Suprapubic skin (tissue), 4 donors: ENCODE measurements at places on chromosomes 11 and 22.

DNA sequence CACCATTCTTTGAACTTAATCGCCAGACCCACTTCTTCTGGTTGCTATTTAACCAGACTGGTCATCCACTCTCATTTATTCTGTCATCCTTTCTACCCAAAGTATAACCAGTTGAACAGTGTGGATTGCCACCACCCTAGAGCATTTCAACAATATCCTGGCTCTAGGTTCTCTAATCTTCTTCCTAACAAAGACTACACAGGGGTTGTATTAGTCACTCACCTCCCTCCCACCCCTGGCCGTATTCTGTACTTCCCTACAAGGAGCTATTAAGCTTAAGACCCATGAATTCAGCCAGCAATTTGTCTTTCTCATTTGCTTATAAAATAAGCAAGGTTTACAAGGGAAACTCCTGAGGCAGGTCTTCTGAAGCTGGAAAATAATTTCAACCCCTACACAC lies 46.9 kb upstream of the CEP126 start:
- H3K36me3 ChIP-seq, result no peaks in the 10 kb centered on the region
- H3K27ac ChIP-seq, result no peak overlapping the region
- no peak for DNase-seq
- H3K4me3 ChIP-seq, result no peak overlapping the region
- no peaks in the 10 kb centered on the region for H3K27me3 ChIP-seq
- no peaks in the 10 kb centered on the region for H3K4me1 ChIP-seq

- H3K27me3 ChIP-seq, result peaks cover 6% of the 10 kb centered on the region
- no peak for DNase-seq
- no peak overlapping the region for H3K4me3 ChIP-seq
Observed at GRCh38 chr22:30228509-30229359, 17.8 kb downstream of the LIF start.

DNA sequence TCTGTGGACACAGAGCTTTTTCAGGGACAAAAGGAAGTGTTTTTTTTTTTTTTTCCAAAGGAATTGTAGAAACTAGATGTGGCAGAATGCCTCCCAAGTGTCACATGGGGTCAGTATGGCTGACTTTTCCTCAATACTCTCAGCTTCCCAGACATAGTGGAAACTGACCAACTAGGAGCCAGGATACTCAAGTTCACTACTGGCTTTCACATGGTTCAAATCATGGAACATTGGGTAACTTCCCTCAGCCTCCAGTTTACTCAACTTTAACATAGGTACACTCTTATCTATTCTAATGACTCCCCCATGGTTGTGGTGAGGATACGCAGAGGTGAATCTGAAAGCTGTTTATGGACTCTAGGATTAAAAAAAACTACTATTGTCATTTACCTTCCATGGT lies 1.4 kb downstream of the SLC5A1 start:
- no peaks in the 10 kb centered on the region for H3K36me3 ChIP-seq
- peaks cover 9% of the 10 kb centered on the region for H3K27me3 ChIP-seq
- no peak overlapping the region for H3K4me3 ChIP-seq
- H3K27ac ChIP-seq, result peak overlapping the region; percentile 26

DNA sequence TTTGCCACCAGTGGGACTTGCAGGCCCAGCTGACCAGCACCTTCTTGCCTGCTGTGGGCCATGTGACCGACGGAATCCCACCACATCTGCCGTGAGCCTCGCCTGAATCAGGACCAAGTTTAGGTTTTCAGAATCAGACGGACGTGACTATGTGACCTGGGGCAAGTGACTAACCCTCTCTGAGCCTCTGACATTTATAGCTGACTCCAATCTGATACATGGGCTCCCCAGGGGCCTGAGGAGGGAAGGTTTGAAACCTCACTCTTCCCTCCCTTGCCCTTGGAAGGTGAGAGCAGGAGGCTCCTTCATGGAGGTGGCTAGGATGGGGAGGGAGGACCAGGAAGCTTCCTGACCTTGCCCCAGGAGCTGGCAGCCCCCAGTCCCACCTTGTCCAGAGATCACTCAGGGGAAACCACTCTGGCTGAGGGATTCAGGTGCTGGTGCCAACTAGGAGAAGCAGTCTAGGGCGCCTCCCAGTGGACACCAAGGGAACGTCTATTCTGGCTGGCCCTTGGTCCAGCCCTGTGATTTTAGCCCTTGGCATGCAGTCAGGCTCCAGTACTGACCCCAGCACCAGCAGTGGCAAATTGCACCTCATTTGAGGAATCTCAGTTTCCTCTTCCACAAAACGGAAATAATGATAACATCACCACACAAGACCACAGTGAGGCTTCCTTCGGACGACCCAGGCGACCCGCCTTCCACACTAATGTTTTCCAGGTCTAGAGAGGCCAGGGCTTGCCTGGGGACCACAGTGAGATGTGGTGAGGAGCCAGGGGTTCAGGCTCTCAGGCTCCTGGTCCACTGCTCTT lies 47.2 kb upstream of the SYT7 start:
- peak; percentile 76 for DNase-seq
- no peak overlapping the region for H3K4me3 ChIP-seq
- no peak overlapping the region for H3K27ac ChIP-seq
- peaks cover 23% of the 10 kb centered on the region for H3K4me1 ChIP-seq

GRCh38 chr22:36613958-36614357 lies 85.0 kb upstream of the EIF3D start:
- no peaks in the 10 kb centered on the region for H3K4me1 ChIP-seq
- no peak overlapping the region for H3K4me3 ChIP-seq
- peaks cover 72% of the 10 kb centered on the region for H3K27me3 ChIP-seq
- H3K36me3 ChIP-seq, result no peaks in the 10 kb centered on the region
- no peak for DNase-seq

GRCh38 chr22:49553076-49553475 lies 274.6 kb downstream of the BRD1 start:
- no peaks in the 10 kb centered on the region for H3K36me3 ChIP-seq
- no peaks in the 10 kb centered on the region for H3K4me1 ChIP-seq
- H3K27ac ChIP-seq, result no peak overlapping the region
- H3K27me3 ChIP-seq, result peaks cover 61% of the 10 kb centered on the region
- no peak overlapping the region for H3K4me3 ChIP-seq

- H3K4me1 ChIP-seq, result peaks cover 5% of the 10 kb centered on the region
- H3K4me3 ChIP-seq, result no peak overlapping the region
- peak overlapping the region; percentile 68 for H3K27ac ChIP-seq
Observed at GRCh38 chr11:70111269-70112016, 33.3 kb downstream of the ANO1 start.

- H3K27ac ChIP-seq, result no peak overlapping the region
- no peak overlapping the region for H3K4me3 ChIP-seq
- H3K36me3 ChIP-seq, result no peaks in the 10 kb centered on the region
- no peaks in the 10 kb centered on the region for H3K4me1 ChIP-seq
Observed at GRCh38 chr11:85347291-85347690, 279.9 kb downstream of the DLG2 start.

DNA sequence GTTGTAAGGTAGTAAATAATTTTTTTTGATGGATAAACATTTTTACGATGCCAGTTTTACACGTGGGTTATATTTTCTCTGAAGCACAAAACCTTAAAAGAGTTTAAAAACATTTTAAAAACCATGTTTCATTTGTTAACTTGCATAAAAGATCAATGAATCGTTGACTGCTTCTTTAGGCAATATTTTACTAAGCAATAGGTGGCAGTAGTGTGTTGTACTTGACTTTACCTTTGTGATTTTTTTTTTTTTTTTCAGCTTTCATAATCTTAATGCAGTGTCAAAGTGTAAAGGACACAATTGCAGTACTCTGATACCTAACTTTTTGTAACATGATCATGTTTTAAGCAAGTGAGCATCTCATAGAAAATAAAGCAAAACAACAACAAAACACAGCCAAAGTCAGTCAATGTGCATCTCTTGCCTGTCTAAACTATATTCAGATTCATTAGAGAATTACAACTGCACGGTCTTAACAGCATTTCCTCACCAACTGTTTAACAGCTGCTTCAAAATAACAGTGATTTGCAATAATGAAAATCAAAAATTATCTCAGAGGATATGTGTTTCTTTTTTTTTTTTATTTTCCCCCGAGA lies 27.7 kb downstream of the DNAJC24 start:
- no peak overlapping the region for H3K27ac ChIP-seq
- no peaks in the 10 kb centered on the region for H3K4me1 ChIP-seq
- H3K4me3 ChIP-seq, result no peak overlapping the region
- H3K36me3 ChIP-seq, result peaks cover 6% of the 10 kb centered on the region

- H3K4me1 ChIP-seq, result peaks cover 13% of the 10 kb centered on the region
- no peak for DNase-seq
- H3K27ac ChIP-seq, result no peak overlapping the region
- H3K36me3 ChIP-seq, result peaks cover 7% of the 10 kb centered on the region
Observed at GRCh38 chr11:295351-296170, 3.8 kb downstream of the IFITM5 start.

DNA sequence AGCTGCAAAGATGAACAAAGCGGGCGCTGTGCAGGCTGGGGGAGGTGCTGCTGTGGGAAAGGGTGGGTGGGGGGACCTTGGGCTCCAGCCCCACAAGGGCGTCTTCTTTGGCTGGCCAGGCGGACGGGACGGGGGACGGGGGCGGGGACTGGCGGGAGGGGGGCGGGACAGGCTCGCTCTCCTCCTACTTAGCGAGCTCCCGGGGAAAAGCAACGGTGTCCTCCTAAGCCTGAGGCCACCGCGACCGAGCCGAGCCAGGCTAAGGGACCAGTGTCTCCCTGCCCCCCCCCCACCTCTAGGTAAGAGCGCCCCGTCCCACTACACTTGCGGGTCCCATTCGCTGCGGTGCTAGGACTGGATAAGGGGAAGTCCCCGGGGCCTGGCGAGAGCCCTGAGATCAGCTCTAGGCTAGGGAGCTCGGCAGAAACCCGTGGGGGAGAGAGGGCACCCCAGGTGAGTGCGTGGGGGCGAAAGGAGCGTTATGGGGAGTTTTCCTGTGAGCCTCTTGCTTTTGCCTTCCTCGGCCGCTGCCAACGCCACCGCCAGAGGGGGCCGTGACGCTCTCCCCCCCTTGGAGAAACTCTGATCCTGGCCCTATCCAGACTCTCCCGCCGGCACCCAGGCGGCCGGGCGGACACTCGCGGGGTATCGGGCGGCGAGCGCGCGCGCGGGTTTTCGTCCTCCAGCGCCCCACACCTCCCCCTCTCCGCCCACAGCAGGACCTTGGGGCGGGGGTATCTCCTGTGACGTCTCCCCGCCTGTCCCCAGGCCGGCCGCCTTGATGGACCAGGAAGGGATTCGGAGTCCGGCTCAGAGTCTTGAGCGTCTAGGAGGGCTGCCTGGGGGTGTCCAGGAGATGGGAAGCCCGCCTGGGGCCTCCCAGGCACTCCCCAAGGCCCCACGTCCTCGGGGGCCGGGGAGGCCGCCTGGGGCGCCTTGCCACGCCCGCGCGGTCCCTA lies at the start of gene PHLDB1:
Gene PHLDB1 (plus strand): TSS at position 215 of the 959 bp plus-strand sequence. CDS start 6,222 bp downstream, outside the sequence.
- H3K4me3 ChIP-seq, result peak within 1 kb of the TSS; percentile 69
- peak within 1 kb of the TSS; percentile 95 for H3K27ac ChIP-seq
- peaks cover 86% of the 10 kb centered on the region for H3K4me1 ChIP-seq
- no peaks in the 10 kb centered on the region for H3K36me3 ChIP-seq

DNA sequence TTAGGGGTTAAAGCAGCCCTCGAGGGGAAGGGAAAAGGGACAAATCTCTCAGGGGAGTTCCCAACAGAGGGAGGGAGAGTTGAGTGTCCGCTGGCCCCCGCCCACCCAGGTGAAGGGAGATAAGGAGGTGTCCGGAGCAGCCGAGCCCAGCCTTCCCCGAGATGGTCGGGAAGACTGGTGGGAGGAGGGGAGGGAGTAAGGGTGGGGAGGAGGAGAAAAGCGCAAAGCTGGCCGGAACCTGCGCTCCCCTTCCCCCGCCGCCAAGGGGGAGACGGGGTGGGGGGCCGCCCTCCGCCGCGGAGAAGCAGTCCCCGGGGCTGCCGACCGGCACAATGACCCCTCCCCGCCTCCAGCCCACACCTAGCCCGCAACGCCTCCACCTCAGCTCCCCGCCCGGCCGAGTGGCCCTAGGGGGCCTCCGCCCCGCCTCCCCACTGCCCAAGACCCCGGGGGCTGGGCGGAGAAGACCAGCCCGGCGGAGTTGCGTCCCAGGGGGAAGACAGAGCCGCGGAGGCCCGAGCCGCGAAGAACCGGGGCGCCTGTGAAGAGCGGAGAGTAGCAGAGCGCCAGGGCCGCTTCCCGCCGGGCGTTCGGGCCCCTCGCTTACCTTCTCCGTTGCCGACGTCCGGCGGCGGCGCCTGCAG lies 479 bp downstream of the RSF1 start:
- H3K4me1 ChIP-seq, result peaks cover 34% of the 10 kb centered on the region
- H3K27me3 ChIP-seq, result no peaks in the 10 kb centered on the region

DNA sequence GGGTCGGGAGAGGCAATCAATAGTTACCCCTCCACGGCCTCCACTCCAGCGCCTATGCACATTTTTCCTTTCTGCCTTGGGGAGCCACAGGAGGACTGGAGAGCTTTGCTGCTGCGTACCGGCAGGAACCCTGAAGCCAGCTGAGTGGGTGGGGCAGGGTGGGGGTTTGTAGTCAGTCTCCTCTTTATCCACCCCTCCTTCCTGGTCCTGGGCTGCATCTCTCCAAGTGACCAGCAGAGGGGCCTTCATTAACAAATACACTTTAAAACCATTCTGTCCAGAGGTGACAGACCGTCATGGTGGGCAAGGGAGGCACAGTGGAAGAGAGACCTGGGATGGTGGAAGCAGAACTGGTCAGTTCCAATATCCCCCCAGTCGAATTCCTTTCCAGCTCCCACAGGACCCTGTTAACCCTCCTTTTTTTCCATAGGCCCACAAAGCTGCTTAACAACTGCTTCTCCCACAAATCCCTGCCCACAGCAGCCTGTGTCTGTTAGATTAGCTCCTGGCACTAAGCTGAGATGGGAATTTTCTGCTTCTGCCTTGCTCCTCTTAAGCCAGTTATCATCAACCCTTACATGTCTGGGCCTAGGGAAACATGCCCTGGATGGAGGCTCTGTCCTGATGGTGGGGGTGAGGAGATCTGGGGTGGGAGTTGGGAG lies 3.9 kb upstream of the ABCG4 start:
- H3K4me3 ChIP-seq, result no peak overlapping the region
- DNase-seq, result no peak
- H3K27ac ChIP-seq, result no peak overlapping the region
- H3K36me3 ChIP-seq, result no peaks in the 10 kb centered on the region
- peaks cover 23% of the 10 kb centered on the region for H3K4me1 ChIP-seq

- no peaks in the 10 kb centered on the region for H3K27me3 ChIP-seq
- no peaks in the 10 kb centered on the region for H3K4me1 ChIP-seq
- DNase-seq, result no peak
- no peak overlapping the region for H3K4me3 ChIP-seq
- no peaks in the 10 kb centered on the region for H3K36me3 ChIP-seq
Observed at GRCh38 chr11:132343445-132344175, 973.2 kb downstream of the NTM start.

GRCh38 chr11:63870351-63871140 lies 31.6 kb downstream of the MARK2 start:
- H3K4me3 ChIP-seq, result no peak overlapping the region
- DNase-seq, result no peak
- no peaks in the 10 kb centered on the region for H3K36me3 ChIP-seq
- H3K27ac ChIP-seq, result peak overlapping the region; percentile 77

DNA sequence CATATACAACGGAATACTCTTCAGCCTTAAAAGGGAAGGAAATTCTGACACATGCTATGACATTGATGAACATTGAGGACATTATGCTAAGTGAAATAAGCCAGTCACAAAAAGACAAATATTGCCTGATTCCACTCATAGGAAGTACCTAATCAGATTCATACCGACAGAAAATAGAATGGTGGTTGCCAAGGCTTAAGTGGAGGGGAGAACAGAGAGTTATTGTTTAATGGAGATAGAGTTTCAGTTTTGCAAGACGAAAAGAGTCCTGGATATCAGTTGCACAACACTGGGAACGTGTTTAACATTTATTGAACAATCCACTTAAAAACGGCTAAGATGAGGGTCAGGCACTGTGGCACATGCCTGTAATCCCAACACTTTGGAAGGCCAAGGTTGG lies 45.6 kb upstream of the HIPK3 start:
- H3K36me3 ChIP-seq, result no peaks in the 10 kb centered on the region
- H3K27ac ChIP-seq, result no peak overlapping the region
- H3K4me3 ChIP-seq, result no peak overlapping the region
- H3K4me1 ChIP-seq, result no peaks in the 10 kb centered on the region

GRCh38 chr11:115462004-115462541 lies 42.1 kb downstream of the CADM1 start:
- no peaks in the 10 kb centered on the region for H3K4me1 ChIP-seq
- H3K27ac ChIP-seq, result no peak overlapping the region
- H3K27me3 ChIP-seq, result no peaks in the 10 kb centered on the region
- DNase-seq, result no peak
- H3K4me3 ChIP-seq, result no peak overlapping the region
